ENCODE measurements at places on chromosomes 3 and 15.

GRCh38 chr15:60758961-60759729 is 280.2 kb upstream of the ICE2 start:
- no peak for DNase-seq

- DNase-seq = no peak
Observed at GRCh38 chr15:85000189-85000864, 18.7 kb downstream of the PDE8A start.

DNA sequence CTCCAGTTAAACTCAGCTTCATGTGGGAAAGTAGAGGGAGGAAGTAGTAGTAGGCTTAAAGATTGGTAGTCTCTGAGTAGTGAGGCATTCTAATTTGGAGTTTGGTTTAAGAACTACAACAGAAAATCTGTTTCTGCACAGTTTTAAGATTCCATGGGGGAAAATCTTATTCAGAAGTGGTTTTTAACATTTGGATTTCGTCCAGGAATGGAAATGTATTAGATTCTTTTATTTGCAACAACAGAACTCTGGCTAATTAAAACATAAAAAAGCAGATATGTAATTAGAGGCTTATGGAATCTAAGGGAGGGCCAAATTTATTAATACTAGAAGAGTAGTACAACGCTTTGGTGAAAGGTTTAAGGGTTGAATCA is 36.0 kb downstream of the NECTIN3 start:
- DNase-seq = peak; percentile 3

GRCh38 chr3:54733106-54734006 is 194.5 kb downstream of the LRTM1 start:
- DNase-seq = peak; percentile 49

GRCh38 chr3:49769926-49770325 is 16.4 kb downstream of the IP6K1 start:
- DNase-seq = no peak

DNA sequence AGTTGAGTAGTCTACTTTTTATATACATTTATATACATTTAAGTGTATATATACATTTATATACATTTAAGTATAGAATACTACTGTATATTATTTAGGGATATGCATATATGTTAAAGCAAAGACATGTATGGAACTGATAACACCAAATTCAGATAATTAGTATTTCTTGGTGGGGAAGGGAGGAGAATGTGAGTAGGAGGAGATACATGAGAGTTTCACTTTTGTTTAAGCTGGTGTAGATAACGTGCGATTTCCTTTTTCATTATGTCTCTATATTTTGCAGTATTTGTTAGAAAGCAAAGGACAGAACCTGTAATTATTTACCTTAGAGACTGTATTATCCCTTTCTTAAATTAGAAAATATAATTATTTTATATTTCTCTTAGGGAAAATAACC is 16.6 kb upstream of the NIT2 start:
- DNase-seq = no peak

- DNase-seq = no peak
Observed at GRCh38 chr3:120496278-120497002, 45.6 kb upstream of the FSTL1 start.

DNA sequence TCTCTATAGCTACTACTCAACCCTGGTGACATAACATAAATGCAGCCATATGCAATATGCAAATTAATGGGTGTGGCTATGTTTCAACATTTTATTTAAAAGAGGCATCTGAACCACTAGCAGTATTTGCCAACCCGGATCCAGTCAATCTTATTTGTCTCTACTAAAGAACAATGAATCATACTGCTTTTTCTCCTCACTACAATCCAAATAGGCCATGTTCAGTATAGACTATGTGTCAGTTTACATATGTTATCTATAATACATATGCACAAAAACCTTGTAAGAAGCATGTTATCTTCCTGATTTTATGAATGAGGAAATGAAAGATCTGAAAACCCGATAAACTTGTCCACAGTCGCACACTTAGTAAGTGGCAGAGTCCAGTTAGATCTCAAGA is 125.7 kb downstream of the STAG1 start:
- DNase-seq = no peak

DNA sequence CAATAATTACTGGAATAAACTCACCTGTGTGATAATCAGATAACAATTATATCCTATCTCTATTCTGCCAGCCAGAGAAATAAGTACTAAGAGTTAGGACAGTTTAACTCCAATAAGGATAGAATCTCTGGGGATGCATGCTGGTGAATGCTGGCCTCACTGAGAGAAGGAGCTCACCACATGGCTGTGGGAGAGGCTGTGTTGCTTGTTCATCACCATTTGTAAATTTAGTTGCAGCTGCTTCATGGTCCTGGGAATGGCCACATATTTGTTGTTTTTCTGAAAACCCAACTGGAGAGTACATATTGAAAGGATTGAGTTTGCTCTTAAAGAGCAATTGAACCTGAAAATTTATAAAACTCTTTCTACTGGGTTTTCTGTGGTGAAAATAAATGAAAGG is 207.3 kb downstream of the NECTIN3 start:
- DNase-seq = no peak

All from brain (organoid and tissue), 16 donors.